ENCODE measurements at places on chromosomes 6 and 20.

DNA sequence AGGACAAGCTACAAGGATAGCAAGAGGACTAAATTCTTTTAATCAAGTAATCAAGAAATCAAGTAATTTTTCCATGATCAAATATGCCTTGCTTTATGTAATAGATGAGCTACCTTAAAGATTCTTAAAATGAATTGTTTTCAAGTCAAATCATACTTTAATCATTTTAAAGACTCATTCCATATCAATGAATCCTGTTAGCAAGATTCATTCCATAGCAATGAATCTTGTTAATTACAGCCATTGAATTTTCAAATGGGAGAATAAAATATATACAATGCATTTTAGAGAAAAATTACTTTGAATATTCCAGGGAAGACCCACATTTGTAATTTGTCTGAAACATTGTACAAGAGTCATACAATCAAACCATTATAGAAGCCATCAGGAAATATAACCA, 145.7 kb downstream of the RFX6 start:
- no peak for DNase-seq

GRCh38 chr20:4029505-4030467, 14.4 kb upstream of the RNF24 start:
- no peak for DNase-seq

DNA sequence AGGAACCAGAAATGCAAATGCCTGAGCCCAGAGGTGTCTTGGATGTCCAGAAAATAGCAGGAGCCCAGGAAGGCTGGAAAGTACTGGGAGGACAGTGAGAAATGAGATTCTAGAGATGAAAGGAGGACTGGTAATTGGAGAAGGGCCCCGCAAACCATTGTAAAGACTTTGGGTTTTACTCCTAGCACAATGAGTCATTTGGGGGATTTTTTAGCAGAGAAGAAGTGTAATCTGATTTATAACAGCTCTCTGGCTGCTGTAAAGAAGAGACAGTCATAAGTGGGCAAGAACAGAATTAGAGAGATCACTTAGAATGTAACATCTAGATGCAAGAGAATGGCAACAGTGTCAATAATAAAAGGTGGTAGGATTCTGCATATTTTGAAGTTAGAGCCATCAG, 40.2 kb downstream of the SLC35F1 start:
- no peak for DNase-seq

DNA sequence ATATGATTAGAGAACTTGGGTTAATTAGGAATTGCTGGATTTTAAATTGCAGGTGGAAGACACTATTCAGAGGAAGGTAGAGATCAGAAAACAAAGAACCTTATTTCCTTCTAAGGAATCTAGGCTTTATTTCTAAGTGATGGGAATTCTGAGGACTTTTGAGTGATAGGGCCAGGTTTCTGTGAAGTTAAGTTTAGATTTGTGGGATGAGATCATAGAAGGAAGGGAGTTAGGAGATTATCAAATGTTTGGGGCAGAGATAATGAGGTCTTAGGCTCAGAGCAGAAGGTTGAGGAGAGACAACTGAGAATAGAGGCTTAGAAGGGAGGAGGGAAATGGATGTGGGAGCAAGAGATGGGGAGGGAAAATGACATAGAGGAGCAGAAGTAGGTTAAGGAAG, 109.7 kb upstream of the MMS22L start:
- DNase-seq: no peak

- DNase-seq: no peak
These were observed 46.9 kb downstream of the MAP3K4 start for GRCh38 chr6:161038229-161039031.

GRCh38 chr6:106257195-106257594, 68.4 kb downstream of the ATG5 start:
- DNase-seq: no peak

- no peak for DNase-seq
These were observed 113.1 kb upstream of the ZNF217 start for GRCh38 chr20:53706466-53707370.

GRCh38 chr6:44304282-44305199, 8.6 kb downstream of the AARS2 start:
- peak; percentile 32 for DNase-seq

- DNase-seq: peak; percentile 27
These were observed 41.2 kb downstream of the TRAF3IP2 start for GRCh38 chr6:111564482-111564945.

GRCh38 chr6:26493258-26493657, 6.8 kb upstream of the BTN1A1 start:
- DNase-seq: peak; percentile 56

- DNase-seq: no peak
These were observed 29.6 kb downstream of the PAK5 start for GRCh38 chr20:9809271-9809670.

- no peak for DNase-seq
These were observed 5.7 kb downstream of the VSX1 start for GRCh38 chr20:25076201-25076600.

- DNase-seq: no peak
These were observed 476.9 kb downstream of the TBC1D32 start for GRCh38 chr6:120857422-120857821.

DNA sequence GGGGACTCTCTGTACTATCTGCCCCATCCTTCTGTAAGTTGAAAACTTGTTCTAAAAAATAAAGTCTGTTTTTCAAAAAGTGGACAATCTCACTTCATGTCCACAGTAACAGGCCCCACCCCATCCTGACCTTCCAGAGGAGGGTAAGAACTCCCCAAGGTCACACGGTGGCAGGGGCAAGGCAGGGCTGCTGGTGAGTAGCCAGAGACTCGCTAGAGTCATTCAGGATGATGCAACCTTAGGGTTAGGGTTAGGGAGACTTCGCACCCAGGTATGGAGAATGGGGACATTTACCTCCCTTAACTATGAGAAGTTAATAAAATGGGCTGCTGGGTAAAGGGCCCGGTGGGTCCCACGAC, 15.4 kb downstream of the PEDS1 start:
- DNase-seq: no peak

DNA sequence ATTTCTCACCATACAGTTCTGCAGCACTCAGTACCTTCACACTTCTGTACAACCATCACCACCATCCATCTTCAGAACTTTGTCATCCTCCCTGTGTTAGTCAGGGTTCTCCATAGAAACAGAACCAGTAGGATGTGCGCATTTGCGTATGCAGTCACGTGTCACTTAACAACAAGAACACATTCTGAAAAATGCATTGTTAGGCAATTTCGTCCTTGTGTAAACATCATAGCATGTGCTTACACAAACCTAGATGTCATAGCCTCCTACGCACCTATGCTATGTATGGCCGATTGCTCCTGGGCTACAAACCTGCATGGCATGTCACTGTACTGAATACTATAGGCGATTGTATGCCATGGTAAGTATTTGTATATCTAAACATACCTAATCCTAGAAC, 66.2 kb upstream of the PTPRT start:
- DNase-seq: no peak

GRCh38 chr20:62359491-62360121, 7.5 kb downstream of the LAMA5 start:
- no peak for DNase-seq
